Fibroblast of lung (primary cell): ENCODE measurements at places on chromosomes 2 and 18.
A peak's percentile ranks its signal among the peaks of the same experiment; 100 is the strongest.

DNA sequence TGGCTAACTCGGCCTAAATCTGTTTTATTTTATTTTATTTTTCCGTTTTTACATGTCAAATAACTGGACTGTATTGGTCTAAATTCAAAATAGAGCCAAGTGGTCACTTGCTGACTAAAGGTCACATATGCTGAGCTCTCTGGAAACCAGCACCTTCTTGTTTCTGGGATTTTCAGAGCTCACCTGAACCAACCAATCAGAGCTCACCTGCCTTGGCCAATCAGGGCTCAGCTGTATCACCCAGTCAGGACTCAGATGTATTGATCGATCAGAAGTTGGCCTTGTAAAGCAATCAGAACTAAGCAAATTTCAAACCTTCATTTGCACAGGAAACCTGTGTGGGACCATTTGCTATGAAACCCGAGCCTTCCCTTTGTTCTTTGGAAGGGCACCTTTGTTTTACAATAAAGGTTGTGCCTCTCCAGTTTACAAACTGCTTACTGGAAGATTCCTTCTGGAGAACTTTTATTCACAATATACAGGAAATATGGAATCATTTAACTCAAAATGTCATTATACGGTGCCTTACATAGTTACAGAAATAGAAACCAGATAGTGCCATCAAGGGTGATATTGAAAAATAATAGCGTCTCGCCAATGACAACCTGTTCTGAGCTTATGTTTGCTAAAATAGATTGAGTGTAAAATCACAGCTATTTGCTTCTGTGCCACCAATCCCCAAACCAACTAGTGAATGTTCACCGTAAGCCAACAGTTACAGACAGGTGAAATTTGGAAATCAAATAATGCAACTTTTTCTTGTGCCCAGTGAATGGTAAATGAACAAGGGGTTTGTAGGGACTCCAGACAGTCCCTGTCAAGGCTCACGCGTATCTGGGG lies 17.3 kb upstream of the PSD4 start:
- no peak for DNase-seq

DNA sequence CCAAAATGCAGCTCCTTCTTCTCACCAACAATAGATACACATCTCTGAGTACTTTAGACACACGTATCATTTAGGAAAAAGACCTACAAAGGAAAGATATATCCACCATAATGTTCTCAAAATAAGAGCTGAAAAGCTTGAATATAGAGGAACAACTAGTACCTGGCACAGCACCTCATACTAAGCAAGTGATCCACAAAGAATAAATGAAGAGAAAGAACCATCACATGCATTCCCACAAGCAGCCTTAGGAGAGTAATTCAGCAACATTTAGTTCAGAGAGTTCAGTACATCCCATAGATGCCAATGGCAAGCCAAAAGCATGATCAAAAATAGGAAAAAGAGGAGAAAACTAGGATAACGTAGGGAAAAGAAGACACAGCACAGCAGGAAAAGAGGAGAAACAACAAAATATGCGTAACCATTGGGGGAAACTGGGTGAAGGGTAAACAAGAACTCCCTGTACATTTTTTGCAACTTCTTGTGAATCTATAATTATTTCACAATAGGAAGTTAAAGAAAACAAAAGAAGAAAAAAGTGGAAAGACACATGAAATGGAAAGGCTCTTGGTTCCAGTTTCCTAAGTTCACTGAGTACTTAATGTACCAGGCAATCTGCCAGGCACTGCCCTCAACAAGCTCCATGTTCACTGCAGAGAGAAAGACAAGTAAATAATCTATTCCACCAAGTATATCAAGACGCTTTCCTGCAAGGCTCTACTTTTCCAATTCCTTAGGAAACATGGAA lies 22.3 kb downstream of the CLASP1 start:
- DNase-seq, result peak; percentile 20

GRCh38 chr2:40403233-40403836 lies 48.6 kb downstream of the SLC8A1 start:
- peak; percentile 76 for DNase-seq

DNA sequence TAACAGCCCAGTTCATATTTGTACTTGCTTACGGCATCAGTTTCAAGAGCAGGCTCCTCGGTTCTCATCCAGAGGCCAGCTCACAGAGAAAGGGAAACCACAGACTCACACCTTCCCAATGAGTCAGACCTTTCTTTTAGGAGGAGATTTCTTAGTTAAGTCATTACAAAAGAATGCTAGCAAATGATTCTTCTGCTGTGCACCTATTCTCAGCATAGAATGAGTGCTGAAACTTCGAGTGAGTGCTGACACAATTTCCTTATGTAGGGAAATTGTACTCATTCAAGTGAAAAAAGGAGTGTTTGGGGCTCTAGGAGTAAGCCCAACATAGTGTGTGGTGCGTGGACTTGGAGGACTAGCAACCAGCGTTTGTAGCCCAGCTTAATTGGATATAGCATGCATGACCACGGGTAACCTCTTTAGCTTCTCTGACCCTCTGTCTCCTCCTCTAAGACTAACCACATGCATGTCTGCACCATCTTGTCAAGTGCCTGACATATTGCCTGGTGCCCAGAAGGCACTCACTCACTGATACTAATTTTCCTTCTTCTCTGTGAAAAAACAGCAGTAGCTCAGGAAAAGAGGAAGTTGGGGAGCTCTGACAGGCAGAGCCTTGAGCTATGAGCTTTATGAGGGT lies 87.0 kb downstream of the ALPK2 start:
- DNase-seq, result peak; percentile 95

- DNase-seq, result no peak
These were observed 361.9 kb upstream of the FSHR start for GRCh38 chr2:49515996-49516782.

DNA sequence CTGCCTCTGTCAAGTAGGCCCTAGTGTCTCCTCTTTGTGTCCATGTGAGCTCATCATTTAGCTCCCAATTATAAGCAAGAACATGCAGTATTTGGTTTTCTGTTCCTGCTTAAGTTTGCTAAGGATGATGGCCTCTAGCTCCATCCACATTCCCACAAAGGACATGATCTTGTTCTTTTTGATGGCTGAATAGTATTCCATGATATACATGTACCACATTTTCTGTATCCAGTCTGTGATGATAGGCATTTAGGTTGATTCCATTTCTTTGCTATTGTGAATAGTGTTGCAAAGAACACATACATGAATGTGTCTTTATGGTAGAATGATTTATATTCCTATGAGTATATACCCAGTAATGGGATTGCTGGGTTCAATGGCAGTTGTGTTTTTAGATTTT lies 263.2 kb downstream of the PARD3B start:
- DNase-seq, result no peak

GRCh38 chr18:10340821-10341220 lies 113.6 kb upstream of the APCDD1 start:
- DNase-seq, result no peak

- DNase-seq, result peak; percentile 53
These were observed 808 bp downstream of the ATP5MC3 start for GRCh38 chr2:175180701-175181103.

- no peak for DNase-seq
These were observed 36.2 kb upstream of the FMNL2 start for GRCh38 chr2:152298754-152299153.

GRCh38 chr2:196275646-196276352 lies 104.4 kb upstream of the STK17B start:
- DNase-seq, result no peak

- no peak for DNase-seq
These were observed 478.7 kb upstream of the TCF4 start for GRCh38 chr18:56066524-56067213.

GRCh38 chr2:29455200-29455860 lies 340.1 kb downstream of the CLIP4 start:
- DNase-seq, result peak; percentile 33

DNA sequence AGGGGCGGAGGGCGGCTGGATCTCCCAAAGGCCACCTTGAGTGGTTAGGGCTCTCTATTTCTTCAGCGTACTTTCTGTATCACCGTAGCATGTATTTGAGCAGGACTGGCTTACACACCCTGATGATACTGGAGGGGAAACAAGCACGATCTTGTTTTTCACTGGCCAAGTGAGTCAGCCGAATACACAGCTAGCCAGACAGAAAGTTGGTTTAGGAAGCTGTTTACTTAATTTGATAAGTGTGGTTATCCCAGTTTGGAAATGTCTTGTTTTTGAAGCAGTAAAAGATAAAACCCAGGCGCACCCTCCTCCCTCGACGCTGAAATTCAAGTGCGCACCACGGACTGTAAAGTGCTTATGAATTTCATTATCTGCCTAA lies 582 bp downstream of the RIOK3 start:
- DNase-seq, result peak; percentile 74

DNA sequence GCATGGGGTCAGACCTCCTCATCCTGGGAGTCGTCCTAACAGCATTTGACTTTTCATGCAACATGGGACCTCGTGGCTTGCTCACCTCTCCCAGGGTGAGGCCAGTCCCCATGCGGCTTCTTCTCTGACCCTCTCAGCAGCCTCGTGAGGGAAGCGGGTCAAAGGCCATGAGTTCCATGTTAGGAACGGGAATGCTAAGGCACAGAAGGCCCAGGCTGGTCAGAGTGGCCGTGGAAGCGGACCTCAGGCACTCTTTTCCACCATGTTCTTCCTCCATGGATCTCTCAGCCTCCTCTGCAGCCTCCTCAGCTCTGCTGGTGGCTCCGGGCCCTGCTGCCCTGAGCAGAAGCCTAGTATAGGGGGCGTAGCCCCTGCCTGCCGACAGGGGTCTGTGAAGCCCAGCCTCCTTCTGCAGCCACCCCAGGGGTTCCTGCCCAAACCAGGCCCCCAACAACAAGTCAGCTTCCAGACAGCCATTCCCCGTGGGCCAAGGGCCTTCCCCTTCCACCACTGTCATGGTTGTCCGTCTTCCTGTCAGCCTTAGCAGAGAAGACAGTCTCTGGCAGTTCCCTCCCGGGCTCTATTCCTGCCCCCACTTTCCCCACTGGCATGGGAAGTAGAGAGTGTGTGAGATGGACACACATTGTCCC lies 60.0 kb upstream of the OTOF start:
- no peak for DNase-seq

DNA sequence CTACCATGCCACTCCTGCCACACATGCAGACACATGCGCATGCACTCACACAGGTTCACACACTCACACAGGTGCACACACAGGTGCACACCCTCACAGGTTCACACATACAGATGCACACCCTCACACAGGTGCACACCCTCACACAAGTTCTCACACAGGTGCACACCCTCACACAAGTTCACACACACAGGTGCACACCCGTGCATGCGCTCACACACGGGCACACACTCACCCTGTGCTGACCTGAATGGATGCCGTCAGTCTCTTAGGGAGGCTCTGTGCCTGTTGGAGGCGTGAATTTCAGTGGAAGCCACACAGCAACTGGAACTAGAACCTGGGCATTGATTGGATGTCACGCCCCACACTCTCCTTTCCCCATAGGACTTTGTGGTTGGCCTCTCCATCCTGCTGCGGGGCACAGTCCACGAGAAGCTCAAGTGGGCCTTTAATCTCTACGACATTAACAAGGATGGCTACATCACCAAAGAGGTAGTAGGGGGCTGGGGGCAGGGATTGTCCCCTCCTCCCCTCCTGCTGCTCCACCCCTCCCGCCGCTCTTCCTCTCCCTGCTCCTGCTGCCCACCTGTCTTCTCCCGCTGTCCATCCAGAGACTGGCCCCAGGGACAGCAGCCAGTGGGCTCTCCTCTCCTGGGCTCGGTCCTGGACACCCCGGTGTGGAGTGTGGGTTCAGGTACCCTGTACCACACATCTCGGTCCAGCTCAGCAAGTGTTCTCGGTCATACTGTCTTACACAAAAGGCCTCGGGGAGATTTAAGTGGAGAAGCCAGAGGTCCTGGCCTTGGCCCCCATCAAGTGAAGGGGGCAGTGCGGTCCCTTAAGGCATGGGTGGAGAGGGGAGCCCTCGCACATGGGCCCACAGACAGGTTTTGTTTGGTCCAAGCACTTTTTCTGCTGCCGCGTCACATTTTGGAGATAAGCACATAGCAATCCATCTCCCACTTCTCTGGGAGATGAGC lies 21.0 kb upstream of the FAHD2A start:
- no peak for DNase-seq

DNA sequence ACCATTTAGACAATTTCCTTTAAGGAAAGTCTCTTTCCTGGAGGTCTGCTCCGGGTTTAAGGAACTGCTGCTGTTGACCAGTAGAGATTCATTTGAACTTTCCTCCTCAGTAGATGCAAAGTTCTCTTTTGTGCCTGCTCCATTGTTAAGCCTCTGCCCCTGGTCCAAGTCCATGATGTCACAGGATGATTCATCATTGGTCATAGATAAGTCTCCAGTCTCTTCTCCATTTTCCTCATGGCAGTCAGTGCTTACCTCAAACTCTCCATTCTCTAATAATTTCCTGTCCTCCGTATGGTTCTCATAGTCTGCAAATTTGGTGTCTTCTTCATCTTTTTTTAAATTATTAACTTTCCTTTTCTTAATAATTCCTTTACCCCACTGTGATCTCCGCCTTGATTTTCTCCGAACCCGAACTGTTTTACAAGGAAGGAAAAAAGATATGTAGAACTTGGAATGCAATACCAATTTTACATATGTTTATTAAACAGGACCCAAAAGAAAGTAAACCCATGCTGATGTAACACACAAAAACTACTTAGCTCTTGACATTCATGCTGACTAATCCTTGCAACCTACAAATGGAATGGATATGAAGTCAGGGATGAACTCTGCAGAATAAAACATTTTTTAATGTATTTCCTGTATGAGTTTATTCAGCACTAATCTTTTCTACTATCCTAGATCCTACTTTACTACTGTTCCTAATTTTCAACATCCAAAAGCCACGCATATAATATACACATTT lies 169.1 kb downstream of the ATAD2B start:
- peak; percentile 85 for DNase-seq

DNA sequence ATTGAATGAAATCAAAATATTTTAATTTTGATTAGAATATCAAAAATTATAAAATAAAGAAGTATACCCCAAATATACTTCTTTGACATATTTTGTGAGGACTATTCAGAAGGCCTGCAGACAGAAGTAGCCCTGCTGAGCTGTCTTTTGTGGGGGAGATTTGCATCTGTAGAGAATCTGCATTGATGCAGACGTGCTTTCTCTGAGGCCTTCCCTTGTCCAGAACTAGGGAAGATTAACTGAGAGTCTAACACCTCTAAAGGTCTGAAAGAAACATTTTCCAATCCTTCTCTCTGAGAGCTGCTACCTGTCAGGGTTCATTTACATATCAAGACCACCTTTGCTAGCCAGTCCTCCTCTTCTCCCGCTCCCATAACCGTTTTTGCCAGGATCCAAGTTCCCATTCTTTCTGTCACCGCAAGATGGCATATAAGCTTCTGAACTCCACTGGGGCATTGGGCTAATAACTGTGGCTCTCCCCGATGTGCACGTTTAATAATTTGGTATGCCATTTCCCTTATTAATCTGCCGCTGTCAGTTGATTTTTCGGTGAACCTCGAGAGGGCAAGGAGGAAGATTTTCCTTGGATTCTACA lies 510.4 kb upstream of the CNTNAP5 start:
- DNase-seq, result no peak

DNA sequence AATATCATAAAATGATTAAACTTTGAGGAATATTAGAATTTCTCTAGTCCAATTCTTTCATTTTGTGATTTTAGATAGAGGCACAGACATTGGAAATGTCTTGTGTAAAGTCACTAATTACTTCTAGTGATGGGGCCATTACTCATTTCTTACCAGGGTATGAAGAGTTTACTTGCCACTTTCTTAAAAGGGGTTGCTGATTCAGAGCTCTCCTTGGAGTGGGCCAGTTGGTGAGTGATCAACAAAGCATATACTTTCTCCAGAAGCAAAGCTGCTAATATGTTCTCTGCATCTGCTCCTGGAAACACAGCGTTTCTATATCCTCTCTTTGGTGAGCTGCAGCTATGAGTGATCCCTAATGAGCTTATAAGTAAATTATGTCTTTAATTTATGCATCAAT lies 408.9 kb upstream of the LRATD1 start:
- no peak for DNase-seq

GRCh38 chr18:48914581-48915251 lies 36.0 kb downstream of the SMAD7 start:
- DNase-seq, result no peak
